ENCODE measurements at places on chromosomes 5 and 9.

GRCh38 chr5:170285181-170285580 is 12.4 kb downstream of the LCP2 start:
- DNase-seq: no peak

- DNase-seq: no peak
These were observed 5.2 kb downstream of the DUSP1 start for GRCh38 chr5:172765766-172766286.

DNA sequence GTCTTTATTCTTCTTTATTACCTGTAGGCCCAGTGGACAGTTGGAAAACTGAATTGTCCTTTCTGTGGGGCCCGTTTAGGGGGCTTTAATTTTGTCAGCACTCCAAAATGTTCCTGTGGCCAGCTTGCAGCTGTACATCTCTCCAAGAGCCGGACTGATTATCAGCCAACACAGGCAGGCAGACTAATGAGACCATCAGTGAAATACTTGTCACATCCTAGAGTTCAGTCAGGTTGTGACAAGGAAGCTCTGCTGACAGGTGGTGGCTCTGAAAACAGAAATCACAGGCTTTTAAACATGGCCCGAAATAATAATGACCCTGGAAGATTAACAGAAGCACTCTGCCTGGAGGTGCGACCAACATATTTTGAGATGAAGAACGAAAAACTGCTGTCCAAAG is 47.9 kb downstream of the RNF180 start:
- DNase-seq: no peak

DNA sequence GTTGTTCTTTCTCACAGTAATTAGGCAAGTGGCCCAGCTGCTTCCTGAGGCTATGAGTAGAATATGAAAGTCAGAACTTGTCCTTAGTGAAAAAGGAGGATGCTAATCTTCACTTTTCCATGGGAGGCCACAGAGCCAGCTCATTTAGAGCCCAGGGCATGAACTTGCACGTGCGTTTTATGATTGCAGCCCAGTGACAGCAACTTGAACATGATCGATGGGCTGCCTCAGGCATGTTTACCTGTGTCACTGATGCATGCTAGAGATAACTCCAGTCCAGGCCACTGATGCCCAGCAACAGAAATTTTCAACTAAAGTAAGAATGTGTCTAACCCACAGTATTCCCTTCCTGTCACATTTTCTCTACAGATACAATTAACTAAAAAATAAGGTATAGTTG is 179.3 kb downstream of the CTNND2 start:
- DNase-seq: no peak

DNA sequence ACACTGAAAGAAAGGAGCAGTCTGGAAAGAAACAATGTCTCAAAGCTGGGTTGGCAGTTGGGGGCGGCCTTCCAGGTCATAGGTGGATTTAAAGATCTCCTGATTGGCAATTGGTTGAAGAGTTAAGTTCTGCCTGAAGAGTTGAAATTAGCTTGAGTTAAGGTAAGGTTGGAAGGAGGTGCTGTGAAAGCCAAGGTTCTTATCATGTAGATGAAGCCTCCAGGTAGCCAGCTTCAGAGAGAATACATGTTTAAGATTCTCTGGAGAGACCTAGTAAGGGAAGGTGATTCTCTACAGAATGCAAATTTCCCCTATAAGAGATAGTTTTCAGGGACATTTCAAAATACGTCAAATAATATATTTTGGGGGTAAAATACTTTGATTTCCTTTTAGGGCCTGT is 387.1 kb downstream of the TMEM232 start:
- no peak for DNase-seq

DNA sequence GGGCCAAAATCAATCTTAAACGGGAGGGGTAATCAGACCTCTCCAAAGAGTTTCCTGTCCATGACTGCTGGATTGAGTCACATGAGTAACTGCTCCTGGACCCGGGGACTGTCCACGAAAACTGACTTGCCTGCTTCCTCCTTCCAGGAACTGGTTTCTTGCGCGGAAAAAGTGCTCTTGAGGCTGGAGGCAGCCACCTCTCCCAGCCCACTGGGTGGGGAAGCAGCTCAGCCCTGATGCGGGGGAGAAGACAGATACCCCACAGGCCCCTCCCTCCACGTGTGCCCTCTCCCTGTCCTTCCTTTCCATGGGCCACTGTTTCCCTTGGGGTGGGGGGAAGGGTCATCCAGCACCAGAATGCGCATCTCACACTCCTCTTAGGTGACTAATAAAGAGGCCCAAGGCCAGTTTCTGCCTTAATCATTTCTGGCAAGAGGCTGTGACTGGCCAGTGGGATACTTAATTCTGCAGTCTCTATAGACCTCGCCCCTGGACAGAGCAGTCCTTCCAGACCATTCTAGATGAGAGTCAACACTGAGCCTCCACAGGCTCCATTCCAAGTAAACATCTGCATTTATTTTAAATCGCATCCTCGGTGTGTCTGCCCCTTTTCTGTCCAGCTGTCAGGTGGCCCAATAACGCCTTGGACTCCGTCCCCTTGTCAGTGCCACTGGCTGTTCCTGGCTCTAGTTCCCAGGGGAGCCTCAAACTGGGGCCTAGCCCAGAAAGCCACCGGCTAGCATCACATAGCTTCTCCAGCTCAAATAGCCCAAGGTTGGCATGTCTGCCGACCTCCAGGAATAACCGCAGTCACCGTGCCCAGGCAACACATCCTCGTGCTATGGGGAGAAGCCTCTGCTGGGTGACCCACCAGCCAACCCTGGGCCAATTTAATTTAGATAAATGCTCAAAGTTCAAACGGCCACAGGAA is 12.0 kb downstream of the REXO4 start:
- DNase-seq: no peak

DNA sequence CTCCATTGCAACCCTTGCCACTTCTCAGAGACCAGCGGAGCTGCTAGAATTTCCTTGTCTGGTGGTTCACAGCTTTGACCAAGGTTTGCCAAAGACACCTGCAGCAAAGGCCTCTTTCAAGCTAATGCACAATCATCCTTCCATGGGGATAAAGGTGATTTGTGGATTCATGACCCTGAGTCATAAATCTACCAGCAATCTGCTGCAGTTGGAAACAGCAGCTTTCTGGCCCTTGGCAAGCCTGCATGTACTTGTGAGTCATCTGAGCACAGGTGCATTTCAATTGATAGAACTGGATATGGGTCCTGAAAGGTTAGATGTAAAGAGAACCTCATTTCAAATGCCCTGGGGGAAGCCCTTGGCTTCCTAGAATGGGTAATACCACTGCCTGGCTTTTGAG is 21.6 kb upstream of the TCF7 start:
- DNase-seq: no peak

GRCh38 chr9:127437497-127438264 is 13.5 kb downstream of the ZNF79 start:
- no peak for DNase-seq

- no peak for DNase-seq
These were observed 101.9 kb downstream of the ADAMTS2 start for GRCh38 chr5:179243333-179243732.

- no peak for DNase-seq
These were observed 456.7 kb downstream of the ZNF608 start for GRCh38 chr5:124289641-124290311.

DNA sequence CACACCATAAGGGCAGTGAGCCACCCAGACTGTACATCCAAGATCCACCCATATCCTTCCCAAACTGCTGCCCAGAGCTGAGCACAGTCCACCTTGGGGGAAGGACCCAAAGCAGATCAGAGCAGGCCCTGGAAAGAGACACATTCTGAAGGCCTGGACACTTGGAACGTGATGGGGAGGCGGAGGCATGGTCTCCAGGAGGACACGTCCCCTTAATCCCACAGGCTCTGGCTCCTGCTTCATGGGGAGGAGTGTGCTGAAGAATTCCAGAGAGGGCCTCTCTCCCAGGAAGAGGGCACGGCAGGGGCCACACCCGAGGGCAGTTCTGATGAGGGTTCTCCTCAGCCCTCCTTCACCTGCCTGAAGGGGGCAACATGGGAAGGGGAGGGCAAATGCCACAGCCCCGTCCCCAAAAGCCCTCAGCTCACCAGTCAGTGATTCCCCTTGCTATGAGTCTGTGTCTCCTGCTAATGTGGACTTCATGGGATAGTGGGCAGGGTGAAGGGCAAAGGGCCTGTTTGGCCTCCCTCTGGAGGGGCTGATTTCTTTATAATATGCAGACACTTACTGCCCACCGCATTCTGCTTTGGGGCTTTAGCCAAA is 276.8 kb downstream of the ENC1 start:
- DNase-seq: no peak

- DNase-seq: no peak
These were observed 27.5 kb downstream of the IRF1 start for GRCh38 chr5:132462856-132463745.

DNA sequence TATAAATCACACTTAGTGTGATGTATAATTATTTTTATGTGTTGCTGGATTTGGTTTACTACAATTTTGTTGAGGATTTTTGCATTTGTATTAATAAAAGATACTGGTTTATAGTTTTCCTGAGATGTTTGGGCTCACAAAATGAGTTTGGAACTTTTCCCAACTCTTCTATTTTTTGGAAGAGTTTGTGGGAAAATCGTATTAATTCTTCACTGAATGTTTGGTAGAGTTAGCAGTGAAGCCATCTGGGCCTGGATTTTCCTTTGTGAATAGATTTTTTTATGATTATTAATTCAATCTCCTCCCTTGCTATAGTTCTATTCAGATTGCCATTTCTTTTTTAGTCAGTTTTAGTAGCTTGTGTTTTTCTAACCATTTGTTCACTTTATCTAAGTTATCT is 201.7 kb upstream of the NFIL3 start:
- DNase-seq: no peak

- DNase-seq: no peak
These were observed 92.1 kb upstream of the RANBP3L start for GRCh38 chr5:36393656-36394428.

- no peak for DNase-seq
These were observed 15.9 kb downstream of the GRHPR start for GRCh38 chr9:37438359-37438758.

DNA sequence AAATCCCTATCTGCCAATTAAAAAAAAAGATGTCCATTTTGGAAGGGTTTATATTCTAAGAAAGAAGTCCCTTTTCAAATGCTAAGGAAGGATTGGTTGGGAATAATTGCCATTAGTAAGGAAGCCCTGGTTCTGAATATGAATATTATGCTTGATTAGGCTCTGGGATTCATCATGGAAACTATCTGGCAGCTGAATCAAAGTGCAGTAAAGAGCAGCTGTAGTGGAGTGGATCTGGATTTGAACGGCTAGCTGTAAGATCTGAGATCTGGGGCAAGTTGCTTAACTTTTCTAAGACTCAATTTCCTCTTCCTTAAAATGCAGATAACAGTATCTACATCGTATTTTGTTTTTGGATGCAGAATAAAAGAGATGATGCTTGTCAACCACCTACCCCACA is 10.5 kb downstream of the IL12B start:
- no peak for DNase-seq

DNA sequence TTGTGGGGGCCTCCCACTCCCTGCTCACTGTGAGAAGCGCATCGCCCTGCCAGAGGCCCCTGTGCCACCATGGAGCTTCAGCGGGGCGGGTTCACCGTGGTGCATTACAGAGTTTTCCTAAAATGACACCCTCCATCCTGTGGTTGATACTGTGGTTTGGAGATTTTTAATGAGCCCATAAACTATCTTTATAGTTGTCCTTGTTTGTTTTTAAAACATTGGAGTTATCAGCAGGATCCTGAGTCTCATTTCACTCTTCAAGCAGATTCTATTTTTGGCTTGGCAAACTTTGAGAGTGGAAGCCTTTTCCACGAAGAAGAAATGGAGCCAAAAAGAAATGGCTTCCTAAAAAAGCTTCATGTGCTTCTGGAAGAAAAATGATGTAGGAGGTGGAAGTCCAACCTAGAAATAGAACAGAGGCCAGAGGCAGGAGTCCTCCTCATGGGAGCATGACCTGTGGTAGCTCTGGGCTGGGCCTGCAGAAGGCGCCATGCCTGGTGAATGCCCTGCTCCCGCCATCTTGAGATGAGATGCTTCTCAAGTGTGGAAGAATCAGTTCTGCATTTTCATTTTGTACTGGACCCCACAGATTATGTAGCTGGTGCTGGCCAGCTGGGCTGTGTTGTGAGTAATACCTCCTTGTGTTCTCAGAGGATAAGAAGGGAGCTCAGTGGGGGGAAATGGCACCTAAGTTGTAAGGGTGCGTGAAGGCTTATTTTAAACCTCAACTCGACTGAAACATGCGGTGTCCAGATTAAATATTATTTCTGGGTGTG is 79.0 kb upstream of the RAI14 start:
- no peak for DNase-seq

- DNase-seq: no peak
These were observed 141.5 kb downstream of the TRPM3 start for GRCh38 chr9:70979966-70980365.

- DNase-seq: no peak
These were observed 58.0 kb upstream of the RETREG1 start for GRCh38 chr5:16674750-16675149.

GRCh38 chr5:180790524-180790923 is 12.1 kb downstream of the MGAT1 start:
- no peak for DNase-seq

GRCh38 chr5:16051246-16051755 is 128.3 kb downstream of the MARCHF11 start:
- DNase-seq: no peak

- no peak for DNase-seq
These were observed 76.5 kb downstream of the COL5A1 start for GRCh38 chr9:134717924-134718645.

GRCh38 chr5:30932273-30933017 is 261.0 kb upstream of the CDH6 start:
- no peak for DNase-seq

DNA sequence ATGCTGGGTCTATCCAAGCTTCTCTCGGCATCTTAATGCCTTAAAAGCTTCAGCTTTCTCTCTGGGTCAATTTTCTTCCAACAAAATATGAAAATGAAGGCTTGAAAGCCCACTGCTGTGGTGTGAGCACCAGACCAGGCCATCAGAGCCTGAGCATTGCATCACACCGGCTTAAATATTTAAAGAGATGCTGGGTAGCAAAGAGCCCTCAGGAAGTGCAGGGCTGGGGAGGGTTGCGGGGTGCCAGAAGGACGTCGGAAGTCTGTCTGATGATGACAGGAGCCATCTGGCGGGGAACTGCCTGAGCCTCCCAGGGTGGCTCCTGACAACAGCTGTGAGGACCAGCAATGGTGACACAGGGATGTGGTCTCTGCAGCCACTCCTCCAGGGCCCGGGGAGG is 185.5 kb downstream of the OLFM1 start:
- DNase-seq: no peak

- DNase-seq: no peak
These were observed 103.4 kb downstream of the PIP5K1B start for GRCh38 chr9:68808338-68808890.

GRCh38 chr5:117058740-117059139 is 484.1 kb upstream of the SEMA6A start:
- DNase-seq: no peak

DNA sequence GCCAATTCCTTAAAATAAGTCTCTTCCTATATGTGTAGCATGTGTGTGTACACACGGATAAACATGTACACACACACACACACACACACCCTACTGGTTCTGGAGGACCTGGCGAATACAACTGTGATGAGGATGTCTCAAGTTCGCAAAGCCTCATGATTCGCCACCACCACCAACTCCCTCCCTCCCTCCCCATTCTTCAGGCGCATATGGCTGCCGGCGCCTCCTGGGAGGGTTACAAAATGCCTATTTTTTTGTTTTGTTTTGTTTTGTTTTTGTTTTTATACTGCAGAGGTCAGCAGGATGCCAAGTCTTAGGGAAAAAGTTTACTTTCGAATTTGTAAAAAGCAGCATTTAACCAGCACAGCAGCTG is 88.0 kb downstream of the DAP start:
- no peak for DNase-seq
